ENCODE measurements at places on chromosomes 2 and 18.

DNA sequence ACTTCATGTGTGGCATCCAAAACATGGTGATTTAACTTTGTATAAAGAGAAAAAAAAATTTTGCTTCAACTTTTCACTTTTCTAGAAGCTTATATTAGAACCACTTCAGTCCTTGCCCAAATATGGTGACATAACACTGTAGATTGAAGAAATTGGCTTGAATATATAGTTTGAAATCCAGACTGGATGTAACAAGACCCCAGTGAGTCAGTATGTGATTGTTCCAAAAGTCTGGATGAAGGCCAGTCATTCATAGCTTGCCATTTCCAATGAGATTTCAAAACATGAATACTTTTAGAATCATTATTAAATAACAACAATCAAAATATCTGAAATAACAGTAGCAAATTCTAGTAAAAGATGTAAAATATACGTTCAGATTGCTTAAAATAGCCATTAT is 104.8 kb upstream of the FN1 start:
- DNase-seq = no peak

GRCh38 chr2:44705876-44706480 is 235.5 kb upstream of the SIX3 start:
- DNase-seq = no peak

GRCh38 chr2:24658531-24659202 is 134.5 kb downstream of the PTRHD1 start:
- no peak for DNase-seq

GRCh38 chr2:160790738-160791137 is 297.1 kb upstream of the RBMS1 start:
- DNase-seq = no peak

DNA sequence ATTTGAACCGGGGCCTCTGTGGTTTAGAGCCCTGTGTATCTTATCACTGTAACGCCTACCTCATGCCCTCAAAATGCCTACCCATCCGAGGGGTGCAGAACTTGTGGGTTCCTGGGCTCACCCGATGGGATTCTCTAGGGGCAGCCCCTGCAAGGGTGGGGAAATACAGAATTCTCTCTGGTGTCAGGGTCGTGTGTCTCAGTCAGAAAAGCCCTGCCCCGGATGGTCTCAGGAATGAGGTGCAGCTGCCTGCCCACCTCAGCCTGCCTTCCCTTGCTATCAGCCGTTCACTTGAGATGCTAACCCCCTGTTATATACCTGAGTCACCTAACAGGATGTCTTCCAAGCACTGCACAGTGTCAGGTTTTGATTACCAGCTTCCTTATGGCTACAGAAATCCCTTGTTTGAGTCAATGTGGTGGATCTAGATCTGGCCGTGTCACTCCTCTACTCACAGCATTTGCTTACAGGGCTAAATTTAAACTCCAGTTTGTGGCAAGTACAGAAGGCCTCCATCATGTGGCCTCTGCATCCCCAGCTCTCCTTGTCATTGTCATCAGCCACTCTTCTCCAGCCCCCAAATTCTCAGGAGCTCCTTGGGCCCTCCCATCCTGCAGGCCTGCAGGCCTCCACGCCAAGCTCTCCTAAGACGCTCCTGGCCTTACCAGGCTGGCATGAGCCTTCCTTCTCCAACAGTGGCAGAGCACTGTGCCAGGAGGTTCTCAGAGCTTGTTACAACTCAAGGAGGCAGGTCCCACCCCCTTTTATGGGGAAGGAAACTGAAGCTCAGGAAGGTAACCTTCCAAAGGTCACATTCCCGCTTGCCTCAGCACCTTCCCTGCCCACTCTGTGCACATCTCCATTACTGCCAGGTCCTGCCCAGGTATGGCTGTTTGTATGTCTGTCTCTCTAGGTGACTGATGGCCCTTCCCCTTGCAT is 14.3 kb upstream of the MAP3K2 start:
- DNase-seq = no peak

DNA sequence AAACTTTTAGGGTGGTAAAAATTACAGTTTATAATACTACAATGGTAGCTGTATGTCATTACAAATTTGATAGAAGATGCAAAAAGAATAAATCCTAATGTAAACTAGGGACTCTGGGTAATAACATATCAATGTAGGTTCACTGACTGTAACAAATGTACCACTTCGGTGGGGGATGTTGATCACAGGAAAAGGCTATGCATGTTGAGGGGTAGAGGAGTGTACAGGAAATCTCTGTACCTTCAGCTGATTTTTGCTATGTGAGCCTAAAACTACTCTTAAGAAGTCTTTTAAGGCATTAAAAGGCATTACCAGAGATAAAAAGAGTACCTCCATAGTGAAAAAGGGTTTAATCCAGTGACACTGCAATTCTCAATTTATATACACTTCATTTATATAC is 25.0 kb downstream of the TRIP12 start:
- DNase-seq = no peak

DNA sequence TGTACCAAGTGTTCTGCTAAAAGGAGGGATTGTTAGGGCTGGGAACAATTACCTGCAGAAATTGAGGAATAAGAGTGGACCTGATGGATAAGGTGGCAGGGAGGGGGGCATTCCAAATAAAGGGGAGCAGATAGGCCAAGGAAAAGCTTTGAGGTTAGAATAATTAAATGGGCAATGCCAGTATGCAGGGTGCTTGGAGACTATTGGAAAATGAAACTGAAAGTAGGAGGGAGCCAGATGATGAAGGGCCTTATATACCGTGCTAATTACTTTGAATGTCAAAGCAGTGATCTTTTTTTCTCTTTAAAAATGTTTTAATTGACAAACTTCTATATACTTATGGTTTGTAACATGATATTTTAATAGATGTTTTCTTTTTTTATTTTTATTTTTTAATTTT is 42.9 kb downstream of the MMADHC start:
- no peak for DNase-seq

Data from activated T-helper 1 cell treated with anti-CD3 and anti-CD28 coated beads, Interleukin-12 subunit alpha, Interleukin-12 subunit beta, Interleukin-2, Interleukin-4 antibody, amounts not matched to agents 30 ng/mL and 10 ng/mL and 1 ng/mL, durations not matched to agents 14 hours and 24 hours and 36 hours (primary cell).